Psoas muscle (tissue), 8 donors: ENCODE measurements at places on chromosomes 16 and 17. TPM values are rescaled to one million over a fixed set of nuclear protein-coding genes. Genes with fewer than 3 reads are reported as not detected.

Gene C17orf107
- polyA plus RNA-seq: 0.01 TPM

Gene TMEM235
- polyA plus RNA-seq: not detected

DNA sequence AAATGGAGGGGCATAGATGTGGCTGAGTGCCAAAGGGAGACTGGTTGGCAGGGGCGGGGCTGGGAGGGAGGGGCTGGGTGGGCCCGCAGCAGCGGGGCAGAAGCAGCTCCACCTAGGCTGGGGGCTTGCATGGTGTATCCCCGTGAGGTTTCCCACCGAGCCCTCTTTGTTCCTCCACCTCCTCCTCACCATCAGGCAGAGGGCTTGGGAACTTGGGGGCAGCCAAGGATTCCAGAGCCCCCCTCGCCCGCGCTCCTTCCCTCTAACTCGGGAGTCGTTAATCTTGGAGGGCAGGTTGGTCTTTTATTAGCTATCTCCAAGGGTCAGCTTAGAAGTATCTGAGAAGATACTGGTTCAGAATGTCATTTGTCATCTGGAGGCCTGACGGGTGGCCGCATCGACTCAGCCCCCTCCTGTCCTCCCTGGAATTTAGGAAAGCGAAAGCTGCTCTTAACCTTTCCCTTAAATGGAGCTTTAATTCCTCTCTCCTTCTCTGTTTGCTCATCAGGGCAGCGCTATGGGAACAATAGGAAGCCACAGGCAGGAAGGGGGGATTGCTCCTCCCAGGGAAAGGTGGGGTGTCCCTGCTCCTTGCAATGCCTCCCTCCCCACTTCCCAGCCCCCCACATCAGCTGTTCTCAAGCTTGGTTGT is 274.3 kb upstream of the XYLT1 start:
- H3K4me3 ChIP-seq: no peak overlapping the region
- H3K4me1 ChIP-seq: no peaks in the 10 kb centered on the region
- no peak overlapping the region for H3K27ac ChIP-seq
- no peak for DNase-seq
- no peaks in the 10 kb centered on the region for H3K36me3 ChIP-seq
- H3K27me3 ChIP-seq: peaks cover 18% of the 10 kb centered on the region

Gene HP
- 13.0 TPM for polyA plus RNA-seq

DNA sequence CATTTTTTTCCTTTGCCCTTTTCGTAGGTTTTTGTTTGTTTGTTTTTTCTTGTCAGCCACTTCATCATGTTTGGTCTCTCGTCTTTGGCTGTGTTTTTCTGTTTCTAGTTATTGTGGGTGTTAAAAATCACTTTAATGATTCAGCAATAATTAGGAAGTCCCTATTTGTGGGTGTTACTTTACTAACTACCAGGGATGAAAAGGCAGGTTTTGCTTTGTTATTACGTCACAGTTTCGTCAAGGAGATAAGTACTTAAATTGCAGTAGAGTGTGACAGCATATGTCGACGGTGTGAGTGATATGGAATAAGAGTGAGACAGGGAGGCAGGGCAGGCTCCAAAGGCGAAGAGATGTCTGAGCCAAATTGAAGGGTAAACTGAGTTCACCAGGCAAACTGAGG is 479.6 kb downstream of the WWOX start:
- no peak for DNase-seq
- H3K27ac ChIP-seq: no peak overlapping the region
- no peaks in the 10 kb centered on the region for H3K4me1 ChIP-seq
- H3K4me3 ChIP-seq: no peak overlapping the region
- H3K36me3 ChIP-seq: no peaks in the 10 kb centered on the region

Gene C1QTNF8
- polyA plus RNA-seq: not detected

DNA sequence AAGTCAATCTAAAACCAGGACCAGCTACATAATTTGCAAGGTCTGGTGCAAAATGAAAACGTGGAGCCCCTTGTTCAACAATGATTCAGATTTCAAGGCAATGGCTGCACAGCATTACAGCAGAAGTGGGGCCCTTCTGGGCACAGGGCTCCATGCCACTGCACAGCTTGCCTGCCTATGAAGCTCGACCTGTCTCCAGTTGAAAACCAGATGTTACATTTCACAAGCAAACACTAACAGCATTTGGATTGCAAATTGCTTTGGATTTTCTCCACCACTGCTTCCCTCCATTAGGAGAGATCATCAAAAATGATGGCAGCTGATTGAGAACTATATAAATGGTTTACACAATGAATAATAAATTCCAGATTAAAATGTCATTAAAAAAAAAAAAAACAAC is 551.4 kb upstream of the ZFHX3 start:
- H3K4me1 ChIP-seq: no peaks in the 10 kb centered on the region
- H3K4me3 ChIP-seq: no peak overlapping the region
- no peaks in the 10 kb centered on the region for H3K27me3 ChIP-seq
- H3K36me3 ChIP-seq: no peaks in the 10 kb centered on the region

Gene UMOD
- polyA plus RNA-seq: not detected

Gene SPNS2
- polyA plus RNA-seq: 10.6 TPM

GRCh38 chr17:58517378-58517927 is 3.0 kb upstream of the MTMR4 start:
- no peak for DNase-seq
- H3K27me3 ChIP-seq: no peaks in the 10 kb centered on the region
